BE2C (cell line): ENCODE measurements at places on chromosomes 5 and 9.

DNA sequence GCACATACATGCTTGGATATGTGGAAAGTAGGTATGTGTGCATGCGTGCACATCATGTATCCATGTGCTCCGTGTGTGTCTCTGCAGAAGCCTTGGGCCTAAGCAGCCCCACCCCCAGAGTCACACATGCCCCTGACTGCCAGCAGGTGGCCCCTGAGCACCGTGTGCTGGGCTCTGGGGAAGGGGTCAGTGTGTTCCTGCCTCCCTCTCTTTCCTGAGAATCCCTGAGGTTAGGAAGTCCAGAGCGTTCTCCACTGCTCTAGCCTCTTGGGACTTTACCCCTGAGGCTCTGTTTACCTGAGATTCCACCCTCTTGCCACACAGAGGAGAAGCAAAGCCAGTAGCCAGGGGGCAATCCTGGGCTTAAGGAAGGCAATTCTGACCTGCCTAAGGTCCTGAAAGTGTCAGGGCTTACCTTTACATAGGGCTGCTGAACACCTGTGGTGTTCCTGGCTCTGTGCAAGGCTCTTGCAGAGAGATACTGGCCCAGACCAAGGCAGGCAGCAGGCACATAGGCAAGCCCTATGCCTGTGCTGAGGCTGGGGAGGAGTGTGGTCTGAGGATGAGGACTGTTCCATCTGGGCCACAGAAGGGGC lies 207.3 kb downstream of the TMEM38B start:
- peak; percentile 68 for DNase-seq

GRCh38 chr9:136644593-136645351 lies 17.9 kb upstream of the EGFL7 start:
- DNase-seq = peak; percentile 20

DNA sequence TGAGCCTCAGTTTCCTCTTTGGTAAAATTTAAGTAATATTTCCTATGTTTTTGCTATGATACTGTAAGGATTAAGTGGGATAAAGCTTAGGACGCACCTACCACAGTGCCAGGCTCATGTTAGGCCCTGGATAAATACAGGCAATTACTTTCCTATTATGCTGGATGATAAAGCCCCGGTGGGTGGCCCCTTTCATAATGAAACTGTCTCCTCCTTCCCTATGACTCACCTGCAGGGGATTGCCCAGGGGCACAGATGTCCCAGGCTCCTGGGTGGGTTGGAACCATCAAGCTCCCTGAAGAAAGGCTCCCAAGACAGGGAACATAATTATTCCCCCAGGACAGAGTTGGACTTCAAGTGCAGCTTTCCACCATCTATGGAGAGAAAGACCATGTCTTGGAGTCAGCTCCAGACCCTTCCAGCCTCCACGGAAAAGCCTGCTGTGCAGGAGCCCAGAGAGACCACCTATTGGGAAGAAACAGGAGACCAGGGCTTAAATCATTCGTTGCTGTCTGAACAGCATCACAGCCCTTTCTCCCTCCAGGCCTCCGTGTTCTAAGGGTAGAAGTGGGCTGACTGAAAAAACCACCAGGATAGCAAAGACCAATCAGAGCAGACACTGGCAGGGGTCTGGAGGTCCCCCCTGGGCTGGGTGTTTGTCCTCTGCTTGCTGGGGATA lies 43.2 kb upstream of the FOXE1 start:
- no peak for DNase-seq

GRCh38 chr5:103472830-103473229 lies 89.8 kb downstream of the NUDT12 start:
- no peak for DNase-seq

- DNase-seq = no peak
Measured at GRCh38 chr5:37375091-37375490, 4.0 kb upstream of the WDR70 start.
